Right atrium auricular region (tissue), 2 donors: ENCODE measurements at places on chromosomes 1 and 21. TPM values are rescaled to one million over a fixed set of nuclear protein-coding genes. Genes with fewer than 3 reads are reported as not detected.
A peak's percentile ranks its signal among the peaks of the same experiment; 100 is the strongest.

The OSCP1 gene
- total RNA-seq: 7.9 TPM

The NES gene
- total RNA-seq: 134 TPM

The REN gene
- total RNA-seq: 0.83 TPM

The THEM5 gene
- total RNA-seq: not detected

The PGBD5 gene
- total RNA-seq: 13.2 TPM

The MCOLN3 gene
- total RNA-seq: 2.9 TPM

The RIPPLY3 gene
- not detected for total RNA-seq

DNA sequence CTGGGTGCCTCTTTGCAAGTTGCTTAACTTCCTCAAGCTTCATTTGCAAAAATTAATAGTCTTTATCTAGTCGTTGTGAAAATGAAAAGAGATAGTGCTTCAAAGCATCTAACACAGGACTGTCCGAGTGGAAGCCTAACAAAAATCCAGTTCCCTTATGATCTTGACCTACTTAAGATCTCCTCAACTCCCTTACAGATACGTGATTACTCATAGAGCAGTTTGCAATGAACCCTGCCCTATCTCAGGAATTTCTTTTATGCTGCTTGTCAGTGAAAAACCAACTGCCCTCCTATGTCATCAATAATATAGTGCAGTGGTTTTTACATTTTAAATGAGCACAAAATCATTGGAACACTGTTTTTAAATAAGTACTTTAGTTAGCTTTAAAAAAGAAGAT is 314.3 kb downstream of the BACH1 start:
- no peak for DNase-seq

GRCh38 chr1:6519935-6520671 is 28.6 kb upstream of the PLEKHG5 start:
- DNase-seq: no peak

GRCh38 chr1:230236301-230237008 is 169.4 kb downstream of the GALNT2 start:
- no peak for DNase-seq

DNA sequence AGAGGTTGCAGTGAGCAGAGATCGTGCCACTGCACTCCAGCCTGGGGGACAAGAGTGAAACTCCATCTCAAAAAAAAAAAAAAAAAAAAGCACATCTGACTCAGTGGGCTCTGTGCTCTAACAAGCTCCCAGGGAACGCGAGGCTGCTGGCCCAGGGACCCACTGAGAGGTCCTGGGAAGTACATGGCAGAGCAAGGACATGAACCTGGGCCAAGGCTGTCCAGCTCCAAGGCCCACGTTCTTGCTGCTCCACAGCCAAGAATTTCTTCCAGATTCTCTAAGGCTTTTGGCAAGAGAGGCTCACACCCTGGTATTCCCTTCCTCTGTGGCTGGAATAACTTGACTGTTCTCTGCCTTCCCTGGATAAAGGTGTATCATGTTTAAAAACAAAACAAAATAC is 15.4 kb upstream of the AGTRAP start:
- no peak for DNase-seq

- peak; percentile 95 for DNase-seq
Observed at GRCh38 chr1:236281654-236282424, at the start of gene ERO1B. Gene ERO1B (minus strand): TSS chr1:236281958. CDS start chr1:236281783, 175 bp downstream.

DNA sequence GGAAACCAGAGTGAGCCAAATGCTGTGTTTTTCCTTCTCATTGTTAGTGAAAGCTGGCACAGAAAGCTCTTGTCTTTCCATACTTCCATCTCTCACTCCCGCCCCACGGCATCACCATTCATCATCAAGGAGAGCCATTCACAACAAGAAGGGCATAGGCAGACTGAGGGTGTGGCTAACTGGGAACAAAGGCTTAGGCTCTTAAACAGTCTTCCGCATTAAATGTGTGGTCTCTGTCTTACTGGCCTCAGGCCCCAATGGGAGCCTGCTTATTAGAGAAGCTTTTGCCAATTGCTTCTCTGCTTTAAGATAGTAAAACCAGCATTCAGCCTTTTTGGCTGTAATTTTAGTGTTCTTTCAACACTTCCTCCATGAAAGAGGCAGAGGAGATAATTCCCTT is 51.4 kb downstream of the TNFSF18 start:
- no peak for DNase-seq

- no peak for DNase-seq
Observed at GRCh38 chr1:204712708-204713430, 27.3 kb upstream of the LRRN2 start.

DNA sequence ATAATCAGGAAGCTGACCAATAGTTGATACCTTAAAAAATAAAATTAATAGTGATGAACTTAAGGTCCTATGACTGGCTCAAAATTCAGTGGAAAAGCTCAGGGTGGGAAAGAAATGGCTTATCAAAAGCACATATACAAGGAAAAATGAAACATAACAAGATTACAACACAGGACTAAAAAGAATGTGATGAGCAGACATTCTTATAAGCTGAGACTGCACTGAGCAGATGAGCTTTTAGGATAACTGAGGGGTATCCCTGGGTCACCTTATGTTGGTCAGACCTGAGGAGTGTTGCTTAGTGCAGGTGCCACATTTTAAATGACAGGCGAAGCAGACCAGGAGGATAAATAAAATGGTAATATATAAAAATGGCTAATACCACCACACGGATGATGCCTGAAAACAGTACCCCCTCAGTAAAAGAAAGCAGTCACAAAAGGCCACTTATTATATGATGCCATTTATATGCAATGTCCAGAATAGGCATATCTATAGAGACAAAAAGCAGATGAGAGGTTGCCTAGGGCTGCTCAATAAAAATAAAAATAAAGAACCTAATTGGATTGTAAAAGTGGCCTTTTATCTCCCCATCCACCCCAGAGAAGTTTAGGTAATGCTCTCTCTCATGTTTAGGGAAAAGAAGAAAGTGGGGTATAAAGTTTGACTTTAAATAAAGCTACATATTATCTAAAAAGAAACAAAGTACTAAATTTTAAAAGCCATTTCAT is 163.9 kb downstream of the SLC45A1 start:
- no peak for DNase-seq

DNA sequence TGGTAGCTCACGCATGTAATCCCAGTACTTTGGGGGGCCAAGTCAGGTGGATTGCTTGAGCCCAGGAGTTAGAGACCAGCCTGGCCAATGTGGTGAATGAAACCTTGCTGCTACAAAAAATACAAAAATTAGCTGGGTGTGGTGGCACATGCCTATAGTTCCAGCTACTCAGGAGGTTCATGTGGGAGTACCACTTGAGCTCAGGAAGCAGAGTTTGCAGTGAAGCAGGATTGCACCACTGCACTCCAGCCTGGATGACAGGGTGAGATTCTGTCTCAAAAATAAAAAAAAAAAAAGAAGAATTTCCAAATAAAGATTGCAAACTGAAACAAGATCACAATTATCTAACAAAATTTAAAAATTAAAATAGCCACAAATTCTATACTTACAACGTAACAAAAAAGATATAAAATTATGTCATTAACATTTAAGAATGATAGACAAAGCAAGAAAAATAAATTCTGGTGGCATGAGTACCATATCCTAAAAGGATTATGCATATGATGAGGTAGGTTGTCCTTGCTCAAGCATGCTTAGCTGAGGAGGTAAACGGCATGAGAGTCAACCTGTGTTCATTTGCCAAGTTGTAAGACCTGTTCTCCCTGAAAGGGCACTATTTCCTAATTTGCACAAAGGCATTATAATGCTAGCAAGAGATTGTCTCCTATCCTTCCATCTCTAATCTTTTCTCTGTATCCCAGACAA is 20.2 kb downstream of the IPP start:
- DNase-seq: no peak

- no peak for DNase-seq
Observed at GRCh38 chr21:23968008-23968407, 1639.3 kb downstream of the MRPL39 start.

DNA sequence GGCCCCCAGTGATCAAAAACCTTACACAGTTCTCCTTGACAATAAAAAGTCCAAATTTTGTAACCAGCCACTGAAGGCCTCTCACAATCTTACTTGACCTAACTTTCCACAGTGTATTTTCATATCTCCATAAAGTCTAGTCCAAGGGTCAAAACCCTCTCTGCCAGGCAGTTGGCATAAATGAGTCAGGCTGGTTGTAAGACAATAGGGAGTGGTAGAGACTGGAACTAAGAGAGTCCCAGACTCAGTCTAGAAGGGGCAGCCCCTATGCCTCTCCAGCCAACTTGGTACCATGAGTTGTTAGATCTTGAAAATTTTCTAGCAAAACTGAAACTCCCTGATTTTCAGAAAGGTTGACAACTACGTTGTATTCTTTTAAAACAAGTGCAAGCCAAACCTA is 21.0 kb downstream of the KIF21B start:
- DNase-seq: no peak

GRCh38 chr21:33266789-33267135 is 595 bp downstream of the IL10RB start:
- DNase-seq: no peak

GRCh38 chr21:32918478-32919120 is 107.1 kb upstream of the OLIG2 start:
- no peak for DNase-seq

DNA sequence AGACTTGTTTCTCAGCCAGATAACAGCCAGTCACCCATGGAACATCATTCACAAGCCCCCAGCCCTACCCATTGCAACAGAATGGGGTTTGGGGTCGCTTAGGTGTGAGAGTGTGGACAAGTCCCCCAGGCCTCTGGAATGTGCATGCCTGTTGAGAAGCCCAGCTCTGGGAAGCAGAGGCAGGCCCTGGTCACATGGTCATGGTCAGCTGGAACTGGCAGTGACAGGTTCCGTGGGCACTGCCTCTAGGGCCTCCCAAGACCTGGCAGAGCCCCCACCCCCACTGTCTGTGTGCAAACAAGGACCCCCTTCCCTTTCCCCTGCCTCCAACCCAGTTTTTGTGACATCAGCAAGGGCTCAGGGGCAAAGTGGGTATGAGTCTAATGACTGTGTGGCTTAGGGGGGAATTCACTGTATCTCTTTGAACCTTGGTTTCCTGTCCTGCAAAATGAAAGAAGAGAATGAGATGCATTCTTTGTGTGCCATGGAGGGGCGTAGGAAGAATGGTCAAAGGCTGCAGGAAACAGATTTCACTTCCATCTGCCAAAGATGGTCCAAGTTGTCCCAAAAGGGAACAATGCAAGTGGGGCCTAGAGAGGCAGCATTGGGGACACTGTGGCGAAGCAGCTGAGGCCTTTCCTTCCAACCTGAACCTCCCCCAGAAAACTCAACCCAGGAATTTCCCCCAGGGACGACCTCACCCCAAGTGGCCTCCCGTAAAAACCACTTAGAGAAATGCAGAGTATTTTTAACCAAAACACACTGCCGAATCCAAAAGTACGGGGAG is 34.7 kb upstream of the SELENON start:
- DNase-seq: no peak

- DNase-seq: no peak
Observed at GRCh38 chr1:47212636-47213229, 19.3 kb downstream of the TAL1 start.

DNA sequence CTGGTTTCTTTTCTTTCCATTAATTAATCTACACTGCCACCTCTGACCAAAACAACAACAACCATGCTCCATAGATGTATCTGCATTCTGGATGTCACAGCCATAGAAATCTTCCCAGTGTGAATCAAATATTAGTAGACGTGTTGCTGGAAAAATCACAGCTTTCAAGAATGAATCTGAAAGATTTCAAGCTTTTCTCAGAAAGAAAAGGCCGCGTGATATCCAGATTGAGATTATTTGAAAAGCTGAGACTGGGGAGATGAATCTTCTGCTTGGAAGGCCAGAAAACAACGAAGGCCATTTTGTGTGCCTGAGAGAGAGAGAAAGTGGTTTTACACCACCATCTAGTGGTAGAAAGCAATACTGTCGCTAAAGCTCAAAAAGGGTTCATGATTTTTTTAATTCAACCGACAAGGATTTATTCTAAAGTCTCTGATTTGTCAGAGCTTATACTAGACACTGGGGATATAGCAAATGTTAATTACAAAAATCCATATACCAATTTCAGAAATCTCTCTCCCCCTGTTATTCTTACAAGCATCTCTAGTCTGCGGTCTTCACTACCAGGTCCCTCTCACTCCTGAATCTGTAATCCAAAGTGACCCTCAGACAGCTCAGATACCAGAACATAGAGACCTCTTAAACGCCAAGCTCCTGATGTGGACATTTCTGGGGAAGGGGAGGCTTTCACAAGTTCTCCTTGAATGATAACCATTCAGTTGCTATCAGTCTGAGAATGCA is 87.5 kb upstream of the SGIP1 start:
- no peak for DNase-seq
